ENCODE measurements at places on chromosomes 6 and 20.

DNA sequence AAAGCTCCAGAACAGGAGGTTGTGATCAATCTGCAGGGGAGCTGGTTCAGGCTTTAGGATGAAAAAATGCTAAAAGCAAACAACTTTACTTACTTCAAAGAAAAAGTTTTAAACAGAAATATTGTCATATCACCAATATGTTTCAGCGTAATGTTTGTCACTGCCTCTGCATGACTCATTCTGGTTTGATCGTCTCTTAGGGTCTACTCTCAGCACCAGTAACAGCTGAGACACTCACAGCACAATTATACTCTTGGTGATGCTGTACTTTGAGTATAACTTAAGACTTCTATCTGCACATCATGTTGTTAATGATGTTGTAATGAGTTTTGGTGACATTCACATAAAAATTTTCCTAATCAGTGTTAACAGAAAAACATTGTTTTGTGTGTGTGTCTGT is 665.4 kb downstream of the EPM2A start:
- DNase-seq = no peak

DNA sequence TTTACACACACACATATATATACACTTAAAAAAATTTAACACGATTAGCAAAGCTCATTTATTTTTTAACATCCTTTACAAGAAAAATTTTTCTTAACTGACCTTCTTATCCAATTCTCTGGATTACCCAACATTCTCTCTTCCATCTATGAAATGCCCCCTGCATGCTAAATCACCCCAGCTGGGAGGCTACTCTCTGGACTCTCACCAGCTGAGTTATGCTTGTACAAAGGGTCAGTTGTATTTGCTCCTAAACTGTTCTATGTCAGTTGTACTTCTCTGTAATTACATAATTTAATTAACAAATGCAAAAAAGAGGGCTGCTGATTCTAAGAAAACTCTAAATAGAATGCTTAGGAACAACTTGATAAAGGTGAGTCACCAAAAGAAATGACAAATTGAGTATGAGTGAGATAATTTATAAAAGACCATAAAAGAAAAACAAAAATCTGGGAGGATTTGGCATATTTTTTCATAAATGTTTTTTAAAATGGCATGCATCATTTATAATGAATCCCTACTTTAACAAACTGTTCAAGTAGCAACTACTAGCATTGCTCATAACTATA is 120.5 kb downstream of the KIF13A start:
- DNase-seq = no peak

GRCh38 chr6:46556053-46556452 is 64.8 kb upstream of the RCAN2 start:
- no peak for DNase-seq

GRCh38 chr20:39462416-39462945 is 500.3 kb downstream of the DHX35 start:
- no peak for DNase-seq

DNA sequence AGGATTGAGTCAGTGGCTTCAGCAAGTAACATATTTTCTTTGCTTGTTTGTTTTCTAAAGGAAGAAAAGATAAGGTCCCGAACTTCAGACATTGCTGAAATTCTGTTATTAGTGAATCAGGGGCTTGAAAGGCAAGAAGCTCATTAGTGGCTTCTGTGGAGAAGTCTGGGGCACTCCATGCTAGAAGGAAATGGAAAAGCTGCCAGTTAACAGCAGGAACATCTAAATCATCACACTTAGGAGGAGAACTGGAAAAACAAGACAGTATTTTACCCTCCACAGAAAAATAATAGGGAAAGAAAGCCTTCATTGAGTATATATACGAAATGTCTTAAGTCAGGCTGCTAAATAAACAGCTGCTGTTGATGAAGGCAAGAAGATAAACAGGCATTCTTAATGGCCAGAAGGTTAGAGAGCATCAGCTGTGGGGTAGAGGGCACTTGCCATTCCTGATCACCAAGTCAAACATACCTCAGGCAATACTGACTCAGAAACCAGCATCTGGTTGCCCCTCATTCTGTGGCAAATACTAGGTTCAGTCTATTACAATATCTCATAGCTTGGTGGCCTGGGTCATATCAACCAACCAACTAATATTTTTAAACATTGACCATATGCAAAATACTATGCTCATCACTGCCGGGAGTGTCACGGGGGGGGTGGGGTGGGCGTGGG is 143.2 kb upstream of the TENT5A start:
- DNase-seq = no peak

DNA sequence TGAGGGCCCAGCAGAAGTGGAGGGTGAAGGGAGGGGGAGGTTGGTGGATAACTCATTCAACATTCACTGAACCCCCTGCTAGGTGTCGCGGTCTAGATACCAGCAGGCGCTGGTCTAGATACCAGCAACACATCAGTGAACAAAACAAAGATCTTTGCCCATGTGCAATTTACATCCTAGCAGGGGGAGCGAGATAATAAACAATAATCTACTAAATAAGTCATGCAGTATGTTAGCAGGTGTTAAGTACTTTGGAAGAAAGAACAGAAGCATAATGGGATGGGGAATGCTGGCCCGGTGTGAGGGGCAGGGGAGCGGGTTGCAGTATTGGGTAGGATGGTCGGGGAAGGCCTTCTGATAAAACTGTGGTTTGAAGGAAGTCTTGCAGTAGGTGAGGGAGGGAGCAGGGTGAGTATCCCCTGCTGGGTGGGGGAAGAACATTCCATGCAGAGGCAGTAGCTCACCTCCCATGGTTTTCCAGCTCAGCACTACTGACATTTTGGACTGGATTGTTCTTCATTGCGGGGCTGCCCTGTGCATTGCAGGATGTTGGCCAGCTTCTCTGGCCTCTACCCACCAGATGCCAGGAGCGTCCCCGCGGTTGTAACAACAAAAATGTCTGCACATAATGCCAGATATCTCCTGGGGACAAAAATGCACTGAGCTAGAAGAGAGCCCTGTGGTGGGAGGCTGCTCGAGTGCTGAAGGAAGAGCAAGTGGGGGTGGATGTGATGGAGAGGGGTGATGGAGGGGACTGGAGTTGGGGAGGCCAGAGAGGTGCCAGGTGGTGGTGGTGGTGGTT is 117.3 kb downstream of the TOX2 start:
- no peak for DNase-seq

All from activated CD4-positive, alpha-beta T cell treated with anti-CD3 and anti-CD28 coated beads, Interleukin-2, Interleukin-4, amounts not matched to agents 100 ng/mL and 50 ng/mL, durations not matched to agents 16 hours and 8 hours (primary cell).